ENCODE measurements at places on chromosomes 12 and 14. TPM values are rescaled to one million over a fixed set of nuclear protein-coding genes. Genes with fewer than 3 reads are reported as not detected.

CD163 gene
- not detected for total RNA-seq

USP44 gene
- 0.09 TPM for total RNA-seq

CPNE6 gene
- 0.14 TPM for total RNA-seq

FGD6 gene
- 16.0 TPM for total RNA-seq

SLC6A13 gene
- total RNA-seq: 0.25 TPM

C12orf54 gene
- not detected for total RNA-seq

CLEC14A gene
- total RNA-seq: not detected

PRPH gene
- 2.2 TPM for total RNA-seq

SDR9C7 gene
- 0.05 TPM for total RNA-seq

IFNG-AS1 gene
- not detected for total RNA-seq

RIPK3 gene
- not detected for total RNA-seq

VWF gene
- total RNA-seq: 0.27 TPM

NOPCHAP1 gene
- total RNA-seq: 34.9 TPM

RASSF9 gene
- 1.2 TPM for total RNA-seq

ATP2A2 gene
- 307 TPM for total RNA-seq

SDS gene
- total RNA-seq: 0.31 TPM

WSCD2 gene
- total RNA-seq: not detected

Data from A549 treated with dexamethasone at 1 μM for 4 hours (cell line).